ENCODE measurements at places on chromosomes 1 and 21. TPM values are rescaled to one million over a fixed set of nuclear protein-coding genes. Genes with fewer than 3 reads are reported as not detected.

The TRIM67 gene
- not detected for total RNA-seq

DNA sequence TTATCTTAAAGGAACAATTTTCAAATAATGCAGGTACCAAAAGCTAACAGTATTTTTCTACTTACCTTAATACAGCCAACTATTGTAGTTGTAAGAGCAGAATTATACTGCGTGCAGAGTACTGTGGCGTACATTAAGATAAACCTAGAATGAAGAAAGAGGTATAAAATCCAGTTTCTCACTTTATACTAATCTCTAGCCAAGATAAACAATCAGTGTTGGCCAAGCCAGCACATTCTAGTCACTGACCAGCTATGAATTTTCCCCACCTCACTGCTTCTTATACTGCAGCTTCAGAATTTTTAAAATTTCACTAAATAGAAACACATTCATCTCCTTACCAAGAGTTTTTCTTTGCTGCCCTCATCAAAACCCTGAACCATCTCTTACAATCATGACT, 33.6 kb downstream of the SLC35D1 start:
- DNase-seq: no peak

DNA sequence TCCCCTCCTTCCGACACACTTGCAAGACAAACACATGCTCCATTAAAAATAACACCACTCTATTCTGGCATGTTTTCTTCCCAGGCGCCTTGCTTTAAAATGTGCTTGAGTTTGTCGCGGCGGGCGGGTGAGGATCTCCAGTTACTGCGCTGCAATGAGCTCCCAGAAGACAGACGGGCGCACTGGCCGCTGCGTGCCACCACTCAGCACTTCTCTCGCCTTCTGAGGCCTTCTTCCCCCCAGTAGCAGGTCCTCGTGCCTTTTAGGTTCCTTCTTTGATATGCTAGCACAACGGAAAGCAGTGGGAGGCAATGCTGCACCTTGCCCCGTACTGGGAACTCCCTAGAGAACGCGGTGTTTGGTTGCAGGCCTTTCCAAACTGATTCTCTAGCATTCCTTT, 279.5 kb upstream of the NR5A2 start:
- DNase-seq: no peak

GRCh38 chr1:56938646-56939045, 27.2 kb downstream of the C8B start:
- no peak for DNase-seq

GRCh38 chr1:25702101-25702775, 85.6 kb downstream of the MAN1C1 start:
- no peak for DNase-seq

DNA sequence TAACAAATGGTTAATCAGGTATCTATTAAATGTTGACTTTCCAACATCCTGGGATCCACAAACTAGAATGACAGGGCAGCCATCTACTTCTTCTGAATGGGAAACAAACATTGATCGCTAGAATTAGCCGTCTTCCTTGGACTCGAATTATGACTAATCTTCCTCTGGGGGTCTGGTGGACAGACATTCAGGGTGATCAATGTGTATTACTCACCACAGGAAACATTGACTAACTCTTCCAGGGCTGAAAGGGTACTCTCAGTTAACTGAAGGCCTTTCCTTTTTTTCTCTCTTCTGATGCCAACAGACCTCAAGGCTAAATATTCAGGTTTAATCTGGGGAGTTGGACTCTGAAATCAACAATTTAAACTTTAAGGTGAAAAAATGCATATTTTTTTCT, 9.5 kb downstream of the NOL9 start:
- no peak for DNase-seq

DNA sequence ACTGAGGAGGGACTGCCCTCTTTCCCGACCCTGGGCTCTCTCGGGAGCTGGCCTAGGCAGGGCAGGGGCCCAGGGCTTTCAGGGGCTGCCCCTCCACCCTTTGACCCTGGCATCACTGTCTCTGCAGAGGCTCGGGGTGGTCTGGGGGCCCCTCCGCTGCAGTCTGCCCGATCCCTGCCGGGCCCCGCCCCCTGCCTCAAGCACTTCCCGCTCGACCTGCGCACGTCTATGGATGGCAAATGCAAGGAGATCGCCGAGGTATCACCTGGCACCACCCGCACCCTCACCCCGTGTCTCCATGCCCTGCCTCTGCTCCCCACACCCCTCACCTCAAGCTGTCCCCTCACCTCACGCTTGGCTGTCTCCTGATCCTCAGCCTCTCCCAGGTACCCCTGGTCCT, 5.5 kb downstream of the AMPD2 start:
- no peak for DNase-seq

DNA sequence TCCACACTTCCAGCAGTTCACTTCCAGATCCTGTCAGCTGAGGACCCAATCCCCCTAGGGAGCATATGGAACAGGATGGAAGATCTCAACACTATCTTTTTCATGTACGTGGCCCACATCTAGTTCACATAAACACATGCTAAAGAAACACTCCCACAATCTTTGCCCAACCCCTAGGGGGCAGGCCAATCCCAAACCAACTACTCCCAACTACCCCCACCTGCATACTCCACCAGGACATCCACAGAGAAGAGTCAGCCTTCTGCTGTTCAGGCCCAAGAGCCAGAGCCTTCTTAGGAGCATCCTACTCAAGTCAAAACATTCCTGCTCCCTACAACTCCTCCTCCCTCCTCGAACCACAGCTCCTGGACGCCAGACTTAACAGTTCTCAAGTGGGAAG, 5.6 kb upstream of the SLC5A9 start:
- no peak for DNase-seq

DNA sequence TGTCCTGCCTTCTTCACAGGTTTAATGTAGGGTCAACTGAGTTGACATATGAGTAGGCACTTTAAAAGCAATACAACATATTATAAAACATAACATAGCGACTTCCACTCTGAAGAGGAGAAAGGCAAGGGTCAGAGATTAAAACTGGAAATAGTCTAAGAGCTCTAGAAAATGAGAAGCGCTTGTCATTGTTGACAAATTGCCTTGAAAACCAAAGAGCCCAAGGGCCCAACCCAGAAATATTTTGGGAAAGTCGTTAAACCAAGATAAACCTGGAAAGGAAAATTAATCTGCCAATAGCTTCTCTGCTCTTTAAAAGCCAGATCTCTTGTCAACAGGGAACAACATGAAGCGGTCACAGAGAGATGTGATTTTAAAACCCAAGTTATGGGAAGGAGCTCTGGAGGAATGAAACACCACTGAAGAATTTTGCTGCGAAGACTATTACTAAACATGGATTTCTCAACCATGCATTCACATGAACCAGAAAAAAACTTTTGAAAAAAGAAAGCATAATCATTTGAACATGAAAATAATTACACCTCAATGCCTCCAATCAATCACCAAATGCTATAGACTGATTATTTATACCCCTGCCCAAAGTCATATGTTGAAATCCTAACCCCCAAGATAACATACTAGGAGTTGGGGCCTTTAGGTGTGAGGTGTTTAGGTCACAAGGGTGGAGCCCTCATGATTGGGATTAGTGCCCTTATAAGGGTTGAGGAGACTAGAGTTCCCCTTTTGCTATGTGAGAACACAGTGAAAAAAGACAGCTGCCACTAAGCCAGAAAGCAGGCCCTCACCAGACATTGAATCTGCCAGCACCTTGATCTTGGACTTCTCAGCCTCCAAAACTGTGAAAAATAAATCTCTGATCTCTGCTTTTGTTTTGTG, 33.0 kb upstream of the MTF1 start:
- DNase-seq: no peak

- peak; percentile 75 for DNase-seq
These were observed 1.2 kb upstream of the HIVEP3 start for GRCh38 chr1:41919764-41920397.

Measured in left ventricle myocardium superior (tissue), 1 donor.